Stimulated activated CD8-positive, alpha-beta memory T cell treated with anti-CD3 and anti-CD28 coated beads, Interleukin-2, amount 100 ng/mL, for 48 hours (primary cell): ENCODE measurements at places on chromosomes 2 and 18.

GRCh38 chr2:220226546-220226945, 599.1 kb downstream of the SLC4A3 start:
- DNase-seq = no peak

DNA sequence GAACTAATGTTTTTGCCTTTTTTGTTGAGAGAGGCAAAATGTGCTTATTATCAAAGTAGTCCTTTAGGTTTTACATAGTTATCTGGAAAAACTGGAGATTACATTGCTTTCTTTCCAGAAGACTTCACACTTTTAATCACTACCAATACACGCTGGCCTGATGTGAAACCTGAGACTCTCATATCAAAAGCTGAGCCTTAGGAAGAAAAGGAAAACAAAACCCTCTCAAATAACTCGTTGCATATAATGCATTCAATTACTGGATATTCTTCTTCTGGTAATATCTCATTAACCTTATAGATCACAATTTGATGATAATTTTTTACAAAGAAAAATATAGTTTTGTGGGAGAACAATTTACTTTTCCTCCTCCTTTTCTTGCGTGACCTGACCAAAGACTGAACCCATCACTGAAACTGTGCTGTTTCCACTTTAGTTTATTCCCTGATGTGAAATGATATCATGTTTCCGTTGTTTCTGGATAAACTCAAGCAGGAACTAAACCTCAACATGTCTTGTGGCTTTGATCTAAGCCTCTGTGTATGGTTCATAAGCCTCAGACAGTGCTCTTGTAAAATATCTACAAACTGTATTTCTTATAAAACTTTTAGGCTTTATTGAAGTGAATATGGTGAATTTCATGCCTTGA, 332.4 kb downstream of the GULP1 start:
- DNase-seq = no peak

DNA sequence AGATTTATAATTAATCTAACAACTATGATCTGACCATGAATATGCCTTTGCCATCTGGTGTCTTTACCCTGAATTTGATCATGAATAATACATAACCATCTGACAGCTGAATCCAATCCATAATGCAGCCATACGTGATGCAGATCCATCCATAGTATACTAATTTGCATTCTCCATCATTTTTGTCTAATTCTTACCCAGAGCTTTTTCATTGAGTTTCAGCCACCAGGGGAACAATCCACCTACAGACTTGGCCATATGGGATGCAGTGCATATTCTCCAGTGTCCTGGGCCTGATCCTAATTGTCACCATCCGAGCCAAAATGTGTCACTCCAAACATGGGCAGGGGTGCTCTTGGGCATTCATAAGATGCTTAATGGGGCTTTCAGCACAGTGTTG, 227.2 kb upstream of the CRIM1 start:
- no peak for DNase-seq

DNA sequence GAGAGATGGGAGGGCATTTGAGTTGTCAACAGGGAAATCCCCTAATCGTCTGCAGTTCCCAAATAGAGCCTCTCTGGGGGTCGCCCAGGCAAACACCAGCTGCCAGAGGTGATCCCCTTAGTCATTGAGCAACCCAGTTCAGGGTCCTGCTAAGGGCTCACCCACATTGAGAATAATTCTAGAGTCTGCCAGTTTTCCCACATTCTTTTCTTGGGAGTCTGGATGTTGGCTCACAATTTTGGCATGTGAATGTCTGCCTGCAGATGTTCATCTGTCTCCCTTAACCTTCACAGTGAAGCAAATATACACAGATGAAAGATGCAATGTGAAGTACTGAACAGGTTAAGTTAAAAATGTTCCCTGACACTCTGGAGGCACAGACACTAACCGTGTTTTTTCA, 11.4 kb upstream of the SMIM21 start:
- no peak for DNase-seq

DNA sequence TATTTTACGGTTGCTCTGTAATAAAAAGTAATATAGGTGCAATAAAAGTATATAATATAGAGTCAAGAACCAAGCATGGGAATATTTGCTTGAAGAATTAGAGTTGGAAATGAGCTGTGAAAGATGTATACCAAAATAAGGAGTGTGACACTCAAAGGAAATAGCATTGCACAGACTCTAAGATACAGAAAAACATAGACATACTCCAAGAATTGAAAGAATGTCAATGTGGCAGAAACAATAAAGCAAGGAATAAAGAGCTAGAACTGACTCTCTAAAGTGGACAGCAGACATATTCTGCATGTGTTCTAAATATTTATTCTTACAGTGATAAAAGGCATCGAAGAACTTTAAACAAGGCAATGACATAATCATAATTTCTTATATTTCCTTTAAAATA, 561.1 kb upstream of the SETBP1 start:
- DNase-seq = no peak

DNA sequence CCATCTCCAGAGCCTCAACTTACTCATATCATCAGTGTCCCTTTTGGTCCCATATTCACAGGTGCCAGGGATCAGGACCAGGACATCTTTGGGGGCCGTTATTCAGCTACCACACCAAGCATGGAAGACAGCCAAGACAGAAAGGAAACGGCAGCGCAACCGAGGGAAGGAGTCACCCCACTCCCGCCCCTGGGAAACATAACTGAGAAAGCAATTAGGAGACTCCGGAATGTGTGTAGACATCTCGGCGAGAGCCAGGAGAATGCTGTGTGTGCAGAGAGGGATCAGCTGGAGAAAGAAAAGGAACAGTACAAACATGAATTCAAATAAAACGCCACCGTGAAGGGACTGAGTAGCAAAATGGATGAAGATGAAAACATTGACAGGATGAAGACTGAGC, 13.4 kb upstream of the BOK start:
- DNase-seq = no peak

DNA sequence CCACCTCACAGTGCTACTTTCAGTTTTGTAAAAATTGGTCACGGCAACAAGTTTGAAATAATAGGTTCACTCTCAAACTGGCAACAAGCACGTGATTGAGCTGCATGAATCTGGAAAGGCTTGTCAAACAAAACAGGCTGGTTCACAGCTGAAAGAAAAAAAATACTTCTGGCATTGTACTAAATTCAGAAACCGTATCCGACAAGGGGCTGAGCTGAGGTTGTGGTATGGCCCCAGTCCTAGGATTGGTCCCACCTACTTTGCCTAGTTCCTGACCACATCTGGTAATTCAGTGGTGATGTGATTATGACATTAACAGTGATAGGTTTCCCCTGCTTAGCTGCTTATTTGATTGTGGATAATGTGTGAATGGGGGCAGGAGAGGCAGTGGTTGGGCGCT, 326.5 kb upstream of the THUMPD2 start:
- no peak for DNase-seq

DNA sequence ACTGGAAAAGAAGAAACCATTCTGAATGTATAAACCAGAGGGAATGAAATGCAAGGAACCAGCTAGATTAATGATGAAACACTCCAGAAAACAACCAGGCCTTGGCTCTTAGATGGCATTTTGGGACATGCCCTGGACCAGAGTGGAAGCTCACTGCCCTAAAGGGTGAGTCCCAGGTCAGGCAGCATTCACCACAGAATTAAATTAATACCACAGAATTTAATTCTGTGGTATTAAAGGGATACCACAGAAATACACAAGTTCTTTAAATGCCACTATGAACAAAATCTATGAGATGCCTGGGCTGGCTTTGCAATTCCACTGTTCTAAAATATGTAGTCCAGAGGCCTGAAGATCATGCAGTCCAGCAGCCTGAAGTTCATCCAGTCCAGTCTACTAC, 122.3 kb upstream of the KYNU start:
- no peak for DNase-seq

GRCh38 chr2:222952204-222952603, 91.4 kb downstream of the ACSL3 start:
- no peak for DNase-seq

DNA sequence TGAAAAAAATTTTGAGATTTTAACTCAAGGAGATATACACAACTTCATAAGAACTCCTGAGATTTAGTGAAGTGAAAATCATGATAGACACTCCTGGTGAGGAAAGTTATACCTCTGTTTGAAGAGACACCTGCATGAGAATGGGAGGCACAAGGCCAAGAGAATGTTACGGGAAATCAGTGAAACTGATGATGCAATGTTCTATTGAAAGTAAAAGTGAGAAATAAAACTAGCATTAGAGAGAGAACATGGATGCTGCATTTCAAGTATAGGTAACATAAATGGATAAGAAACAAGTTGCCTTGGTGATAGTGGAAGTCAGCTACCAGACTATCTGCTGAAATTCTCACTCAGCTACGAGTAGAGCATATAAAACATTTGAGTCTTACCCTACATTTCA, 562.1 kb upstream of the FANCL start:
- no peak for DNase-seq

- DNase-seq = no peak
Measured at GRCh38 chr2:204533629-204534370, 11.5 kb upstream of the PARD3B start.

- no peak for DNase-seq
Measured at GRCh38 chr2:85156619-85157018, 23.4 kb downstream of the TCF7L1 start.

- no peak for DNase-seq
Measured at GRCh38 chr2:68987021-68987503, 12.6 kb downstream of the GKN1 start.

GRCh38 chr2:120708944-120709607, 26.6 kb upstream of the GLI2 start:
- no peak for DNase-seq

GRCh38 chr2:136168720-136169119, 50.8 kb upstream of the CXCR4 start:
- no peak for DNase-seq

DNA sequence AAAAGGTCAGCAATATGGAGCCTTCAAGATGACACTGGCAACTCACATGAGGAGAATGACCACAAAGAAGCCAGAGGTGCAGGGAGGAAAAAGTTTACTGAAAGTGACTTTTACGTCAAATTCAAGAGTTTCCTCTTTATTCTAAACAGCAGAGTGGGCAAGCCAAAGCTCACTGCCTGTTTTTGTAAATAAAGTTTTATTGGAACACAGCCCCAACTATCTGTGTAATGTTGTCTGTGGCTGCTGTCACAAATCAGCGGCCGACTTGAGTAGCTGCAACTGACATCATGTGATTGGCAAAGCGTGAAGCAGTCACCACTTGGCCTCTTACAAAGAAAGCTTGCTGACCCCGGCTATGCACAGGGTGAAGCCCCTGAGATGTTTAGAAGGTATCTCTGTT, 9.2 kb upstream of the SULT1C2 start:
- DNase-seq = no peak

- DNase-seq = no peak
Measured at GRCh38 chr2:159737292-159737916, 25.1 kb downstream of the MARCHF7 start.

DNA sequence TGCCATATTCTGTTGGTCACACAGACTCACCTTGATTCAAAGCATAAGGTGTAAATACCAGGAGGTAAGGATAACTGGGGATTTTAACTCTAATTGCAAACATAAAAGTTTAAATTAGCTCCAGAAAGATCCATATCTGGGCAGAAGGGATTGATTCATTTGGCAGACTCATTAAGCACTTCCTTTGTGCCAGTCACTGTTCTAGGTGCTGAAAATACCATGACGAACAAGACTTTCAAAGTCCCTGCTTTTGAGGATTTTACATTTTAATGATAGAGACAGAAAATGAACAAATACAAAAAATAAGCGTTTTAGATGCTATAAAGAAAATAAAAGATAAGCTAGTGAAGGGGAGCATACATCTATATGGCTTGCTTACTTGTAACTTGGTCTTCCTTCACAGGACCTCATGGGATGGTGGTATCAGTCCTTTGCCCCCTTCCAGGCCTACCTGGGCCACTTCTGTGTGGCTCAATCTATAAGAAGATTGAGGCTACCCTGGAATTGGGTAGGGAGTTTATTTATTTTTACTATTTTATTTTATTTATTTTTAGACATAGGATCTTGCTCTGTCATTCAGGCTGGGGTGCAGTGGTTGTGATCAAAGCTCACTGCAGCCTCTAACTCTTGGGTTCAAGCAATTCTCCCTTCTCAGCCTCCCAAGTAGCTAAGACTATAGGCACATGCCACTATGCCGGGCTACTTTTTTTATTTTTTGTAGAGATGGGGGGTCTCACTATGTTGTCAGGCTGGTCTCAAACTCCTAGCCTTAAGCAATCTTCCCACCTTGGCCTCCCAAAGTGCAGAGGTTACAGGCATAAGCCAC, 212.8 kb downstream of the MYCN start:
- no peak for DNase-seq

DNA sequence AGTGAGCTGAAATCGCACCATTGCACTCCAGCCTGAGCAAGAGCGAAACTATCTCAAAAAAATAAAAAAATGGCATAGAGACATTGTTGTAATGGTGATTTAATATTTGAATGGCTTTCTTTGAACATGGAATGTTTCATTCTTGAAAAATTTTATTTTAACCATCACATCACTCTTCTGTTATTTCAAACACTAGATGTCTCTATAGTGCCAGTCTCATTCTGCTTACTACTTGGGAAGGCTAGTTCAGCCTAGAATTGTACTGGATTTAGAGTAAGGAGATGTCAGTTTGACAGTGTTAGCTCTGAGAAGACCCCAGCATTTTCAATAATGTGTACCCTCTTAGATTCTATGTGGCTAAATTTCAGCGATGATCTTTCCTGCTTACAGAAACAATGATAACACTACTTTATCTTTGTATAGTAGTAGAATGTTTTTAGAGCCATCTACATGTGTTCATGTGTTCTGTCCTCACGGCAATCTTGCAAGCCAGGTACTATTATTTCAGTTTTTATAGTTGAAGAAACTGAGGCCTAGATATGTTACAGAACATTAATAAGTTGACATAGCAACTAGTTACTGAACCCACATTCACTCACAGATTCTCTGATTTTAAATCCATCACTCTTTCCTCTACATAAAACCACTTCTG, 142.9 kb upstream of the ZSWIM2 start:
- no peak for DNase-seq

DNA sequence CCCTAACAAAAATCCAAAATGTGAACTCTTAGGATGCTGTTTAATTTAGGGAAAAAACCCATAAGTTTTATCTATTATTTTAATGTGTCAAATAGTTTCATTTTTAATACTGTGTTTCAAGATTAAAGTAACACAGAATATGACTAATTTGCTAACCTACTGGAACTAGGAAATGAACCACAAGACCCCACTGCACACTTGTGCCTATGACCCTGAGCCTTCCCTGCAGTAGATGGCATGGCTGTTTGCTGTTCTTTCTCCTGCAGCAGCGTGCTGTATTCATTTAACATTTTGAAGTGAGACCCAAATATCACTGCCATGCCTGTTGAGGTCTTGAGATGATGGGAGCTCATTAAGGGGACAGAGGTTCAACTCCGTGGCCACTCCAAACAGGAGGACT, 565.2 kb upstream of the NRP2 start:
- no peak for DNase-seq

GRCh38 chr2:186644791-186645190, 49.1 kb upstream of the FAM171B start:
- no peak for DNase-seq

DNA sequence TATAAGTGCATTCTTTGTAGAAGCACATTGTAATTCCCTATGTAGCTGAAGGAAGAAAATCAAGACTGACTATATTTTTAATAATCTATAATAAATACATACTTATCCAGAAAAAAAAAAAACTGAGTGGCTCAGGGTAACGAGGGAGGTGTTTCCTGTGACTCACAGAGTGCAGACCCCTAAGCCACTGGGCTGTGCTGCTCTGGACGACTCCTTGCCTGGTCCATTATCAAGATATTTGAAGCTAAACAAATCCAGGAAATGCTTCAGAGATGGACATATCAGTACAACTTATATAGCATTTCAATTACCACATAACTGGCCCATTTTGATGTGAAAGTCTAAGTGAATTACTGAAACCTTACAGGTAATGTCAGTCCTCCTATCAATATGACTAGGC, 80.6 kb downstream of the PIGN start:
- no peak for DNase-seq

- DNase-seq = no peak
Measured at GRCh38 chr2:98507891-98508708, 63.4 kb downstream of the INPP4A start.
